ENCODE measurements at places on chromosomes 3 and 15.
A peak's percentile ranks its signal among the peaks of the same experiment; 100 is the strongest.

DNA sequence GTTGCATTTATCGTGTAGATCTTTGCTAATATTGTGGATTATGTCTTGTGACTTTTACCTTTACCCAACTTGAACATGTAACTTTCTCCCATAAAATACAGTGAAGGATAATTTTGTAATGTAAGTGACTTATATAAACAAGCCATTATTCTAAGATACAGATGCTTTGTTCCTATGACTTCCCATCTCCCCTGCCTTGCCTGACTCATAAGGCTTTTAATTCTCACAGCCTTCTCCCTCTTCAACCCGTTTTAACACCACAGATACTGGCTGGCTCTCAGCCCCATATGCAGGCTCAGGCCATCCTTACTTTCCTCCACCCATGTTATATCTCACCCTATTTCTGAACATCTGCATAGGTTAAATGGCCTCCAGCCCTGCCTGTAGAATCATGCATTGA lies 4.1 kb downstream of the CCNDBP1 start:
- no peak for DNase-seq

- DNase-seq: no peak
Observed at GRCh38 chr3:11954312-11954934, 49.8 kb upstream of the SYN2 start.

DNA sequence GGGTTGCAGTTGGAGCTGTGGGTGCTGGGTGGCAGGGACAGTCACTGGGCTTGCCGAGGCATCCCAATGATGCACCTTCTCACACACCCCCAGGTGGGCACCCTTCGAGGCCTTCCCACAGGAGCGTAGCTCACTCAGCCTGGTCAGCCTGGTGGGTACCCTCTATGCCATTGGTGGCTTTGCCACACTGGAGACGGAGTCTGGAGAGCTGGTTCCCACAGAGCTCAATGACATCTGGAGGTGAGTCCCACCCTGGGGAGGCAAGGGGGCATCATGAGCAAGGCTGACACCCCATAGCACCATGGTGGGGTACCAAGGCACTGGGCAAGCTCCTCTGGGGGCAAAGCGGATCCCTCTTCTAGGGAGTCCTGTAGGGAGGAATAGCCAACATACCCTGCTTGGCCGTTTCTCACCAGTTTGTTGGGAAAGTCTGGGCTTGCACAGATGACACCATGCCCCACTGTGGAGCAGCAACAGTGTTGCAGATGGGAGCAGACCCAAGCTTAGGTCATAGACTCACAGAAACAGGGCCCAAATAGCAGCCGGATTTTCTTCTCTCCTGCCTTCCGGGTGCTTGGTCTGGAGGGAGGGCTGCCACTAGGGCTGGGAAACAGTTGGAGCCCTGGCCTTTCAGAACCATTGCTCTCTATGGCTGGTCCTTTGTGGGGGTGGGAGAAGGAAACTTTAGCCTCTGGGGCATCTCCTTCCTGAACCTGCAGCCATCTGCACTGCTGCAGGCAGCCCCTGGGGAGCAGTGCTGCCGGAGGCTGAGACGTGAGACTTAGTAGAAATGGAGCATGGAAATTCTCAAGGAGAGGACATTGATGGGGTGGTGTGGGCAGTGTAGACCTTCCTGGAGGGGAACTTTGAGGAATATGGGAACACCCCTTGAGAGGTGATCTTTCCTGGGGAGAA lies 5.7 kb downstream of the KLHL40 start:
- no peak for DNase-seq

DNA sequence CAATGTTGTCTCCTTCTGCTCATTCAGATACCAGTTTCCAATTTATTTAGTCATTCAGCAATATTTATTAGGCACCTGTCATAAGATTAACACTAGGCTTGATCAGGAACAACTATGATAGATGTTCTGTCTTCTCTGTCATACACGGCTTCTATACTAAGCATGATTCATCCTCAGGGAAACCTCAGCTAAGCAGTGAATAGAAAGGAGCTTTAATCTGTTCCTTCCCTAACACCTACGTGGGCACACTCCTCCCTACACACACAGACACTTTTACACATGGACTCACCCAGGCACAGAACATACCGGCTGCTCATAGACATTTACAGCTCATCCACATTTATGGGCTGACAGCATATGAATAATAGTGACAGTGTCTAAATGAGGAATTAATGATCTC lies 136.9 kb downstream of the LEKR1 start:
- DNase-seq: no peak

DNA sequence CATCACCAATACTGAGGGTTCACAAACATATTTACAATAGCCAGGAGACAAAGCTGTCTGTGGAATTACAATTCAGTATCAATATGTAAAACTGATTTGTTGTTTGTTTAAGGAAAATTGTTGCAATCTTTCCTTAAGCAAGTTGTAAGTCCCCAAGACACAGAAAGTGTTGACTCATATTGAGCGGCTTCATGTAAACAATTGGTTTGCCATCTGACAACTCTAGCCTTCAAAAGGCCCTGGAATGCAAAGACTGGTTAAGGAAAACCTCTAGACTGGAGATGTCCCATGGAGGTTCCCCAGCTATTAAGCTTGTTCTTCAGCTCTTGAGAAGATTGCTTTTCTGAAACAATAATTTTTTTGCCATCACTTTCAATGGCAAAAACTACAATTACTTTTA lies 283.7 kb upstream of the PROK2 start:
- DNase-seq: no peak

GRCh38 chr3:69763458-69763857 lies 24.2 kb downstream of the MITF start:
- peak; percentile 65 for DNase-seq

GRCh38 chr3:125957674-125958510 lies 11.1 kb upstream of the ROPN1B start:
- DNase-seq: no peak

GRCh38 chr15:83671603-83672002 lies 17.7 kb downstream of the ADAMTSL3 start:
- DNase-seq: no peak

DNA sequence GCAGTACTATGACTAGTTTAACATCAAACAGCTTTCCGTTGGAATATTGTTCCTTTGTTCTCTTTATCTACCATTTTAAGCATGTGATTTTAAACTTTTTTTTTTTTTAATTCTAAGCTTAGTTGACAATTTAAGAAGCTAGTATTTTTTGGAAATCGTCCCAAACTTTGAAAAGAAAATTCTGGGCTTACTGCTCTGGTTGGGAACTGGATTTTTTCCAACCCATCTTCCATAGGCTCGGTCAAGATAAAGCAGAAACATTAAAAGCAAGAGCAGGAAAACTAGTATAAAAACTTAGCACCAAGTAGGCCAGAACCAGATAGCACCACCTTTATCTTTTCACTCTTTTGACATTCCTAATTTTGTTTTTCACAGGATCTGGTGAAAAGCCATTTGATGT lies 49.9 kb downstream of the TSC22D2 start:
- DNase-seq: no peak

GRCh38 chr15:43251185-43251870 lies 15.4 kb downstream of the TGM5 start:
- no peak for DNase-seq

DNA sequence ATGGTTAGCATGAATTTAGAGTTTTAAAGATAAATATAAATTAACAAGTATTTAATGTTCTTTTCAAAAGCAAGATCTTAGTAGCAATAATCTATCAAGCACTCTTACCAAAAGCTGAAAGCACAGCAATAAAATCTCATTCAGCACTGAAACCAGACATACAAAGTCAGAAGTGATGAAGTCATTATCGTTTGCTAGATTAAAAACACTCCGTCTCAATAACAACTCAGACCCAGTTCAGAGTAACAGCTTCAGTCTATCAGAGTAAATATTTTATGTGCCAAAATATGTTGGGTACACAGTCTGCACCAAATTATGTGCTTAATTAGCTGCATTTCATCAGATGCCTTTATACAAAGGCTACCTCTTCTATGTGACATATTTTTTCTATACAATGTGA lies 41.6 kb downstream of the CPA3 start:
- DNase-seq: no peak

GRCh38 chr3:163929069-163929652 lies 1149.1 kb downstream of the SI start:
- DNase-seq: no peak

GRCh38 chr15:51172193-51172592 lies 77.5 kb upstream of the TNFAIP8L3 start:
- no peak for DNase-seq

DNA sequence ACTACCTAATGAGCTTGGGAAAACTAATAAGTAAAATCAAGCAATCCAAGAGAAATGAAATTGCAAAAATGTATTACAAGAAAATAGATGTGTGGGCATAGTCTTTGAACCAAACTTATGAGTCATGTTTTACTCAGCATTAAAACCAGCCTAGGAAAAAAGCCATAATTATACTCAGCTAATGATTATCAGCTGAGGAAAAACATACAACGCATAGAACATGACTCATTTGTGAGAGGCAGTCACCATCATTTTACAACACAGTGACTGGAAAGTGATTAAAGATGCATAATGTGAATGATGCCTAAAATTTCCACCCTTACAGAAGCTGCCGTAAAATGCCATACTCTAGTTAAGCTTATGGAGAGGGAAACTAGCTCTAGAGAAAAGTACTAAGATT lies 238.0 kb upstream of the EOMES start:
- DNase-seq: peak; percentile 50

GRCh38 chr3:73326396-73326795 lies 264.9 kb downstream of the EBLN2 start:
- DNase-seq: no peak

GRCh38 chr3:195009616-195010015 lies 261.3 kb downstream of the XXYLT1 start:
- no peak for DNase-seq

GRCh38 chr3:54299169-54299935 lies 177.0 kb downstream of the CACNA2D3 start:
- no peak for DNase-seq

GRCh38 chr3:120641696-120642246 lies 40.3 kb downstream of the HGD start:
- no peak for DNase-seq

DNA sequence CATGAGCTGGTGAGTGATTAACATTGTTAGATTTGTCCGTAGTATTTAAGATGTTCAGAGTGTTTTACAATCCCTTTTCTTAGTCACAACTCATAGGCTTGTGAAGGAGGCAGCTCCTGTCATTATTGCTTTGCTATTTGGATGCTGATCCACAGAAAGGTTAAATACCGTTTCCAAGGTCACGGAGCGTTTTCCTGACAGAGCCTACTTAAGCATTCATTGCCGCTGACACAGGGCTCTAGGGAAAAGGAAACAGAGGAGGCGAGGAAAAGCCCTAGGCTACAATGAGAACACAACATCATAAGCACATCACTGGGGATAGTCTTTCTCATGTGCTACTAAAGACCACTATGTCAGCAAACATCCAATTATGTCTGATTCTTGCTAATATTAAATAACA lies 38.5 kb upstream of the CPB1 start:
- no peak for DNase-seq

DNA sequence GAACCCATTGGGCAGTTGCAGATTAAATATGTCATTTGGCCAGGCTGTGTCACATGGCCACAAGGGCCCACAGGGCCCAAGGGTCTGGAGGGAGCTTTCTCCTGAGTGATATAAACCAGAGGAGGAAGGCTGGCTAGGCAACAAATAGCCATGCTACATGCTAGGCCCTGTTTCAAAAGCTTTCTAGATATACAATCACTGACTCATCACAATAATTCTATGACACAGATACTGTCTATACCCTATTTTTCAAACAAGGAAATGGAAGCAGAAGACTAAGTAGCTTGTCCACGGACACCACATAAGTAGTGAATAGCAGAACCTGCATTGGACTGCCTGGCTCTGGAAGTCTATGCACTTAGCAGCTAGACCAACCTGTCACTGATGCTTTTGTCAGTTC lies 625.4 kb downstream of the NTRK3 start:
- DNase-seq: no peak

DNA sequence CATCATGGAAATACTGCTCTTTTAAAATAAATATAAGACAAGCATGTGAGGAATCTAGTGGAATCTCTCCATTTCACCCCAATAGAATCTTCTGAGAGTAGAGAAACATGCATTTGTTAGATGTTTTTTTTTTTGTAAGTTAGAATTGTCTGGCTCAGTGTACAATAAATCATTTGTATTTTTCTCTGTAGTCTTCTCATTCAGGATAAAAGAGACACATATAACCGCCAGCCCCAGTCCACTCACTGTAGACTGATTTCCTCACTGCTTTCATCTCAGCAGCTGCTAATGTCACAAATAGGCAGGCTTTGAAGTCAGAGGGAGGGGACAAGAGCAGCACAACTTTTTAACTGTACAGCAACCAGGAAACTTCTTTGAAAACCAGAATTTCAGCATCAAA lies 140.2 kb upstream of the RBMS3 start:
- no peak for DNase-seq

DNA sequence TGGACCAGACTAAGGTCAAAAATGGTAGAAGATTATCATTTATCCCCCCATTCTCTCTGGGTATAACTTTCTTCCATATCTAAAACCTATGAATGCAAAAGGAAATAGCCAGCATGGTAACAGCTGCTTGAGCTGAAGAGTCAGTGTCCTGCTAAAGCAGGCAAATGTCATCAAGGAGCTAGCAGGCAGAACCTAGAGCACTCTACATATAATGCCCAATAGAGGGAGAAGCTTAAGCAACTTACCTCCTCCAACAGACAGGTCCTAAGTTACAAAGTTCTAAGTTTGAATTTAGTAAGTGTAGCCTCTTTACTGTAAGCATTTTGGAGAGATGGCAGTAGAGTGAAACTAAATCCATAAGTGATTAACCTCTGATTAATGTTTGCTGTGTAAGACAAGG lies 7.7 kb downstream of the RAF1 start:
- DNase-seq: no peak

DNA sequence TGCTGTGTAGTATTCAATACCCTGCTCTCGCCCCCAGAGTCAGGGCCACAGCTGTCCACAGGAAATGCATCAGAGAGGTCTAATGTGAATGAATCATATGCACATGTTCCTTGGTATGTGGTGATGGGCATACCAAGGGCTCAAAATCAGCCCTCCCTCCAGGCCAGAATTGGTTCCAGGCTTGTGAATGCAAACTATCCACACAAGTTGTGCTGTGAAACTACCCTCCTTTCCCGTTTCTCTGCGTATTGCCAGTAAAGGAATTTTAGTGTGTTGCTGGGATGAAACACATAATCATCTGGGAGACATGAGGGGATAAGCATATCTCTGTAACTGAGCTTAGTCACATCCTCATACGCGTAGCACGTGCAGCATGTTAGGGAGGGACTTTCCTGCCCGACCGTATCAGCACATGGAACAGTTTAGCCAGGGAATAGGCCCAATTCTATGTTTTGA lies 9.2 kb upstream of the MME start:
- DNase-seq: no peak

GRCh38 chr15:33716025-33716424 lies 252.3 kb upstream of the CHRM5 start:
- no peak for DNase-seq

All from Caki2 (cell line).